ENCODE measurements at places on chromosomes 5 and 9.

DNA sequence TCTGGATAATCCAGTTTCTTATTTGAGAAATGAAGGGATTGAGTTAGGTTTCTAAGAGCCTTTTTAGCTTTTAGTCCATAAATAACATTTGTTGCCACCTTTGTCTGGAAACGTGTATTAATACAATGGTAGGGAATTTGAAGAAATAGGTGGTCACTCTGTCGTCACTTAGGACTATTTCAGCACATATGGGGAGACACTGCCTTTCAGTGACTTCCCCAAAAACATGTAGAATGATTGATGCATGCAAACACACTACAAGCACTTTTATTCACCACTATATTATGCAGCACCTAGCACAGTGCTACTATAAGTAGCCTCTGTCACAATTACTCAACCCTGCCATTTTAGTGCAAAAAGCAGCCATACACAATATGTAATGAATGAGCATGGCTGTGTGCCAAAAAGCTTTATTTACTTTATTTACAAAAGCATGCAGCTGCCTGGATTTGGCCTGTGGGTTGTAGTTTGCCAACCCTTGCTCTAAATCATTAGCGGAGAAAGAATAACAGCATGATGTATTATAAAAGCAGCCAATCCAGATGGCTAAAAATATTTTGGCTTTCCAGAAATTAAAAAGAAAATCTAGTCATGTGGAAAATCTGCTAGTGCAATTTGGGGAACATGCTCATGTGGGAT lies 154.2 kb upstream of the HMHB1 start:
- no peak for DNase-seq

GRCh38 chr9:72480921-72481320 lies 40.5 kb upstream of the TMC1 start:
- DNase-seq, result no peak

GRCh38 chr5:27995867-27996266 lies 957.5 kb upstream of the CDH9 start:
- DNase-seq, result no peak

GRCh38 chr5:150313921-150314716 lies 11.4 kb upstream of the ARSI start:
- no peak for DNase-seq

GRCh38 chr9:124208571-124208970 lies 49.2 kb upstream of the NEK6 start:
- peak; percentile 66 for DNase-seq

DNA sequence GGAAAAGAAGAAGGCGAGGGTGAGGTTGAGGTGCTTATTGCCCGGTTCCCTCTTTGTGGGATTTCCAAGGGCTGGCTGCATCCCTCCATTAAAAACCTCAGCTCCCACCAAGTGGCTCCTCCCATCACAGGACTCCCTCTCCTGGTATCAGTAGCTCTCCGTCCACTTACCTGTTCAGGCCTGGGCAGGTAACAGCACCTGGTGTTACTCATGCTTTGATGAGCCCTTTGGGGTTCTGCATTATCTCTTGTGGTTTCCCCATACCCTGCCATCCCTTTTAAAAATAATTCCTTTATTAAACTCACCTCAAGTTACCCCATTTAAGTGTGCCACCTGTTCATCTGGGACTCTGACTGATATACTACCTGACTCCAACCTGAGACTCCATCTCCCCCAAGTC lies 17.5 kb upstream of the TGFBR1 start:
- DNase-seq, result no peak

Measured in activated CD8-positive, alpha-beta T cell treated with anti-CD3 and anti-CD28 coated beads, Interleukin-2, amount 10 ng/mL, durations not matched to agents 7 days and 5 days (primary cell).